ENCODE measurements at places on chromosomes 2 and 18.

- DNase-seq, result peak; percentile 70
These were observed 44.5 kb downstream of the TMEM182 start for GRCh38 chr2:102806250-102806837.

DNA sequence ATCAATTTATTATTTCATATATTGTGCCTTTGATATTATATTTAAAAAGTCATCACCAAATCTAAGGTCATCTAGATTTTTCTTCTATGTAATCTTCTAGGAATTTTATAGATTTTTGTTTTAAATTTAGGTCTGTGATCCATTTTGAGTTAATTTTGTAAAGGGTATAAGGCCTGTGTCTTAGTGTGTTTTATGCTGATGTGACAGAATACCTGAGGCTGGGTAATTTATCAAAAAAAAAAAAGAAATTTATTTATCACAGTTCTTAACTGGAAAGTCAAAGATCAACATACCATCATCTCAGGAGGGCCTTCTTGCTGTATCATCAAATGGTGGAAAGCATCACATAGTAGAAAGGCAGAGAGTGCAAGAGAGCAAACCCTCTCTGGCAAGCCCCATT lies 216.2 kb downstream of the PDE1A start:
- no peak for DNase-seq

DNA sequence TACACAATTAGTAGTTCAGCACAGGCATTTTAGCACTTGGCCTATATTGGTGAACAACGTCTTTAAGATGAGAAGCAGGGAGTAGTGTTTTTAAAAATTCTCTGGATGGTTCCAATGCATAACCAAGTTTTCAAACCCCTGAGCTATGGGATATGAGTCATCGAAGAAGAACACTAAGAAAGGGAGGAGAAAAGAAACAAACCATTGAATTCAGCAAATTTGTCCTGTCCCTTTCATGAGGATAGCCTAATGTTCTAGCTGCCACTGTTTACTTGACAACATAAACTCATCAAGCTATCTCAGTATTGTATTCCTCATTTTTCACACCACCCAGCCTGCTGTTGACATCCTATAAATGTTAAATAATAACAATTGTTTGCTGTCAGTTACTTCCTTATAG lies 158.0 kb downstream of the BARD1 start:
- no peak for DNase-seq

GRCh38 chr18:10923141-10923540 lies 226.2 kb downstream of the PIEZO2 start:
- no peak for DNase-seq

DNA sequence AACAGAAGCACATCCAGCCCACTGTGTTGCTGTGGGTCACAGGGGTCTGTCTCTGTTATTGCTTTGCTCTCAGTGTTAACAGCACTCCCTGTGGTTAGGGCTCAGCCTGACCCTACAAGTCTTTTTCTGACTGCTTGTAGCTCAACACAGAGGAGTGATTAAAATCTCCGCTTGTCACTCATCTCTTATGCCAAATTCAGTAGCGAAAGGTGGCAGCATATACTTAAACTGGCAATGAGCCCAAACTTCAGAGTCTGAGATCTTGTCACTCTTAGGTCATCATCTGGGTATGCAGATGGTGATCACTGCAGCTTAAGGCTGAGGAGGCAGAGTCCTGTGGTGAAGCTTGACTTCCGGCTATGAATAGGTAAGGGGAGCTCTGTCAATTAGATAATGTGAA lies 63.3 kb upstream of the CSRNP3 start:
- no peak for DNase-seq

GRCh38 chr2:45892425-45892745 lies 240.9 kb downstream of the PRKCE start:
- DNase-seq, result no peak

- no peak for DNase-seq
These were observed 76.3 kb upstream of the WDSUB1 start for GRCh38 chr2:159362816-159363251.

- no peak for DNase-seq
These were observed 1359.7 kb upstream of the NRXN1 start for GRCh38 chr2:52391621-52392020.

GRCh38 chr2:96204836-96205624 lies 3.6 kb downstream of the STARD7 start:
- DNase-seq, result no peak

DNA sequence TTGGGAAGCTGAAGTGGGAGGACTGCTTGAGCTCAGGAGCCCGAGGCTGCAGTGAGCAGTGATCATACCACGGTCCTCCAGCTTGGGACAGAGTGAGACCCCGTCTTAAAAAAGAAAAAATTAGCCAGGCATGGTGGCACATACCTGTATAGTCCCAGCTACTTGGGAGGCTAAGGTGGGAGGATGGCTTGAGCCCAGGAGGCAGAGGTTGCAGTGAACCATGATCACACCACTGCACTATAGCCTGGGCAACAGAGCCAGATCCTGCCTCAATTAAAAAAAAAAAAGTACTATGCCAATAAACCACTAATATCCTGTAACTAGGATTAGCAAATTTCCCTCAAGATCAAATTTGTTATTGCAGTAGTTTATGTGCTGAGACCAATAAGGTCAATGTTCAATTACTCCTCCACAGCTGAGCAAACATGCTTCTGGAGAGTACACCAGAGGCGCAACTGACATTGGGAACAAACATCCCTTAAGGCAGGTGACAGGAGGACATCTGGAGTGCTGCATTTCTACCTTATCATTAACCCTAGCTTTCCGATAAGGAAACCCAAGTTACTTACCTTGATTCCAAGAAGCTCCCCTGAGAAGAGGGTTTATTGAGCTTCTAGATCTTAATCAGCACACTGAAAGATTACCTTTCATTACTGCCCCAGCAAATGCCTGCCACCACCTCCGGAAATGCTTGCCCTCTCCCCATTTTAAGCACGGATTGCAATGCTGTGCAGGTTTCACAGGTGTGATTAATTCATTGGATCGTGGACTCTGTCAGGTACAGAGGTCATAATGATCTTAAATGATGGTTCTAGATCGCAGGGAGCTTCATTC lies 26.2 kb downstream of the MGAT4A start:
- no peak for DNase-seq

- DNase-seq, result no peak
These were observed 273.8 kb upstream of the LYPD1 start for GRCh38 chr2:132943829-132944228.

DNA sequence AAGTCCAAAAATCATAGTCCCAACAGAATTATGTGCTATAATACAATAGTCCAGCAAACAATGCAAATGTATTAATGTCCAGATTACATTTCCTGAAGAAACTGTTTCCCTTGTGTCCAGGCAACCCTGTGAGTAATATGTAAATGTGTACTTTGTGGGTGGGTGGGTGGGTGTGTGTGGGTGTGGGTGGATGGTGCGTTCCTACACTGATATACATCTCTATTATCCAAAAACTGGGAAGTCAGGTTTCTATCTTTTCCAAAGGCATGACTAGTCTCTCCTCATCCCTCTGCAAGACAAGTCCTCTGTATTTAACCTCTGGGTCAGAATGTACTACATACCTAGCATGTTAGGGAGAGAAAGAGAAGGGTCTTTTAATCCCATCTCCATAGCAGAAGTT lies 71.6 kb downstream of the LNPK start:
- DNase-seq, result no peak

DNA sequence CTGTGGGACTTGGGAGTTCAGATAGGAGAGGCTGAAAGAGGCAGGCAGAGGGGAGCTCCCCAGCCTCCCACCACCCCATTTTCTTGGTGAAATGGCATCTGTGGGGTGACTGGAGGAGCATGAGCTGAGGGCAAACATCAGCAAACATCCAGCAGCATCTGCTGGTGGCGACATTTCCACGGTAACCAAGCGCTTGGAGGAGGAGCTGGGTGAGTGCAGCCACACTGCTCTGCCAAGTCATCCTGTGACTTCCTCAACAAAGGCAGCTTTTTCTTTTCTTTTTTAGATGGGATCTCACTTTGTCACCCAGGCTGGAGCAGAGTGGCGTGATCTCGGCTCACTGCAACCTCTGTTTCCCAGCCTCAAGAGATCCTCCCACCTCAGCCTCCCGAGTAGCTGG lies 5.6 kb downstream of the TXNL4A start:
- DNase-seq, result no peak

Data from GM13976 (cell line).